IPS-NIHi11 (cell line): ENCODE measurements at places on chromosomes 13 and 19.

DNA sequence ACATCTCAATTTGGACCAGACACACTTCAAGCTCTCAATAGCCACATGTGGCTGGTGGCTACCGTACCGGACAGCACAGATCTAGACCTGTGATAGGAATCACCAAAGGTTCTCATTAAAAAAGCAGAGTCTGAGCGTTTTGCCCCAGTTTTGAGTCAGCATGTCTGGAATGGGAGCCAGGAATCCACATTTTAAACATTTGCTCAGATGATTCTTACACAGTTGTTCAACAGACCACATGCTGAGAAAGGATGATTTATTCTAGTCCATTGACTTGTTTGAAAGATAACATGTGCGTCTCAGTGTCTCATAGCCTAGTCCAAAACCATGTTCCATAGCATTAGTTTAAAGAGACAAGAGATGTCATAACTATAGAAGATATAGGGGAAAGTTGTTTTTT is 53.4 kb downstream of the FLT3 start:
- DNase-seq: no peak

DNA sequence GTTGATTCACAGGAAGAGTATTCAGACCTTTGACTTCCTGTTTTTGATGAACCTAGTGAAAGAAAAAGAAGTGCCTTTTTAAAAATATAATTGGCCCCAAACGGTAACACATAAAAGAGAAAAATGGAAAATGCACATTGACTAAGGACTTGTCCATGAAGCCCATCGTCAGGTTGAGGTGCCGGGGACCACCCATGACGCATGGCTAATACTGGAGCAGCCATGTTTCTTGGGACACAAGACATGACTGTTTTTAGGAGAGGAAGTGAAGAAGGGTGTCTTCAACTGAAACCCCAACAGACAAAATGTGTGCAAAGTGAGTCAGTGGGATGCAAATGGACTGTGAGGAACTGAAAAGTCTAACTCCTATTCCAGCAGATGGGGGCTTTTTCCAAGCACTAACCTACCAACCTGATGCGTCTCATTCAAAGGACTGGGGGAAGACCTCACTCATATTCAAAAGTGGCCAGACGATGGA is 459.4 kb downstream of the FOXO1 start:
- no peak for DNase-seq

- no peak for DNase-seq
Observed at GRCh38 chr13:72174549-72174948, 307.5 kb upstream of the DACH1 start.

GRCh38 chr13:45696610-45697226 is 5.4 kb upstream of the CBY2 start:
- DNase-seq: no peak

- DNase-seq: no peak
Observed at GRCh38 chr13:59144700-59145099, 1019.0 kb downstream of the DIAPH3 start.

DNA sequence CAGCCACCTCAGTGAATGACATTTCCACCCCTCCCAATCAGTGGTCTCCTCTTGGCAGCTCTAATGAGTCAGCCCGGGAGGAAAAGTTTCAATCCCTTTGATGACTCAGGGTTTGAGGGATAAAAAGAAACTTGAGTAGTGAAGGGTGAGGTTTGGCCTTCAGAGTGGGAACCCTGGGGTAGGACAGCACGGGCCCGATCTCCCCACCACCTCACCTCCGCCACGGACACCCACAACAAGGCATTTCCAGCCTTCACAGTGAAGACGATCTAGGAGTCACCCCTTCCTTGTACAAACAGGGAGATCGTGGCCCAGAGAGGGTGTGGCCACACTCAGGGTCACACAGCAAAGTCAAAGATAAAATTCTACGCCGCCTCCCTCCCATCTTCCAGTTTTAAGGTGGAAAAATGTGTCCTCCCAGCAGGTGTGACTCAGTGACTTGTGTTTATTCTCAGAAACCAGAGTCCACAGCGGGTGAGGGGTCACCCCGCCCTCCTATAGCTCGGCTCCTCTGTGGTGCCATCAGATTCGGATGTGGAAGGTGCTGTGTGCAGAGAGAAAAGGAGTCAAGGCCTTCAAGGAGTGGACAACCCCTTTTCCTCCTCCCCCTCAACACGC is 12.3 kb downstream of the CIB3 start:
- no peak for DNase-seq

- DNase-seq: no peak
Observed at GRCh38 chr13:41052441-41052840, 8.9 kb upstream of the WBP4 start.

DNA sequence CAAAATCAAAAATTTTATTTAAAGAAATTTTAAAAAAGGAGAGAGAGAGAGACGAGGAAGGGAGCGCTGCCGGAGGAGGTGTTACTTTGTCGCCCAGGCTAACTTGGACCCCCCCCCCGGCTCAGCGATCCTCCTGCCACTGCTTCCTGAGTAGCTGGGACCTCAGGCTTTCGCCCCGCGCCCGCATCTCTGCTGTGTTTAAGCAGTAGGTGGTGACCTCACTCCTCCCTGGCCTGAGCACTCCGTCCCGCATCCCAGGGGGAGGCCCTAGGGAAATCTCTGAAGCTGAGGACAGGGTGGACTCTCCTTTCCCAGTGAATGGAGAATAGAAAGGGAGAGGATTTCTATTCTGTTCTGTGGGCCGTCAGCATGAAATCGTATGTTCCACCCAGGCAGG is 485 bp upstream of the ZNF845 start:
- DNase-seq: peak; percentile 53

GRCh38 chr13:111916201-111916600 is 150.7 kb upstream of the SOX1 start:
- no peak for DNase-seq

DNA sequence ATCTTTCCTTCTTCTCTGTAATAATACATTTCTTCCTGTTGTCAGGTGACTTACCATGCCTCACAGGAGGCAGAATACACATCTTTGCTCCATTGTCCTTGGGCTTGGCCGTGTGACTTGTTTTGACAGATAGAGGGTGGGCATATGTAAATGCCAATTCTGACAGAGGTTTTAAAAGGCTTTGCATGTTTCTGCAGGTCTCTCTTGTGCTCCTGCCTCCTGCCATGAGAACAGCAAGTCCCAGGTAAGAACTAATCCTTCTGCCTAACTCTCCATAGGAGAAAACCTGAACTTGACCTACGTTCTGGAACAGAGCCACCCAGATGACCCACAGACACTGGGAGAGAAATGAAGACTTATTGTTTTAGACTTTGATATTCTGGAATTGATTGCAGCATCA is 88.7 kb upstream of the TNFSF11 start:
- DNase-seq: no peak

DNA sequence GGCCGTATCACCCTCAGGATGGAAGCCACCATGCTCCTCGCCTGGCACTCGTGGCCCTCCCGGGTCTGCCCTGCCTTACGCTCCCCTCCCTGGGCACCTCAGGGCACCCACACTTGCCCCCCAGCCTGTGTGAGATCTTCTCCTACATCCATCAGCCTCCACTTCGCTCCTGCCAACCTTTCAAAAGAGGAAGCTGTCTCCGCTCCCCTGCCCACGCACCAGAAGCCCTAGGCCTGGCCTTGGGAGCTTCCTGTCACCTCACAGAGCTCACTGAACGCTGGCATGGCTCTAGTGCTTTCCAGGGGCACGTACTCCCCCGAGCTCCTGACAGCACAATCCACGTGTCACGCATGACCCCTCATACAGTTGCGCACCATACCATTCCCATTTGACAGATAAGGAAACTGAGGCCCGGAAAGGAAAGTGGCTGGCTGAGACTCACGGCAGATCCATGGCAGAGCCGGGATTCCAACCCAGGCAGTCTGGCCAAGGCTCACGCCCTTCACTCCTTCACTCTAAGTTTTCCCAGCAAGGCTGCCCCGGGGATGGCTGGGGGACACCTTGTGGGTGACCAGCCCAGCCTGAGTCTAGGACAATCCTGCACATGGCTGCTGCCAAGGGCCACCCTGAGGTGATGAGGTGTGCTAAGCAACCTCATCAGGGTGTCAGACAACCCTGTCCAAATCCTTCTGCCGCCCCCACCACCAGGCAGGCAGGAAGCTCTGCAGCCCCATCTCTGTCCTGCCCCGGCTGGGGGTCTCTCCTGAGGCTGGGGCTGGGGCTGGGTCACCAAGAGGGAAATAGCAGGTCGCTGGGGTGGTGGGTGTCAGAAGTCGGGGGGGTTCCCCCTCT is 19.3 kb downstream of the PPP1R12C start:
- no peak for DNase-seq

DNA sequence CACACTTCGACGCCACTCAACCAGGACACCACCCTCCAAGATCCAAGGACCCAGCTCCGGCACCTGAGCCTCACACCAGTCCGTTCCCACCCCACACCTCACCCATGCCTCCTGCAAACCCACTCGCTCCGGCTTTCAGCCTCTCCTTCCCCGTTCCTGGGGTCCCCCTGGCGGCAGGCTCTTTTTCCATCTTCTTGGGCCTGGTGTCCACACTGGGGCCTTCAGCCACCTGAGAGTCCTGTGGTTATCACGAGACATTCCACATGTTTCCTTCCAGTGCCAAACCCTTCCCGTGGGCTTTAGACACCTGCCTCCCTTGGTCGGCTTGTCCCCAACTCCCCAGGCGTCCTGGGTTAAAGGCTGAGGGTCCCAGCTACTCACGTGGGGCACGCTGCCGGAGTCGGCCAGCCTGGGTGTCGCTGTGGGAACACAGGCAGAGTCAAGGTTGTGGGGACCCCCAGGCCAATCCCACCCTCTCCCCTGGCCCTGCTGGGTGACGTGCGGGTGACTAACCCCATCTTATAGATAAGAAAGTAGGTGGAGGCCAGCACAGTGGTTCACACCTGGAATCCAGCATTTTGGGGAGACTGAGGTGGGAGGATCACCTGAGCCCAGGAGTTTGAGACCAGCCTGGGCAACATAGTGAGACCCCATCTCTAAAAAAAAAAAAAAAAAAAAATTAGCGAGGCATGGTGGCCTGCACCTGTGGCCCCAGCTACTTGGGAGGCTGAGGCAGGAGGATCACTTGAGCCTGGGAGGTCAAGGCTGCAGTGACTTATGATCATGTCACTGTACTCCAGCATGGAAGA is 1.9 kb downstream of the JSRP1 start:
- DNase-seq: peak; percentile 71

- DNase-seq: peak; percentile 56
Observed at GRCh38 chr13:39047560-39047959, 9.3 kb downstream of the NHLRC3 start.

- no peak for DNase-seq
Observed at GRCh38 chr19:6362027-6362350, 658 bp downstream of the CLPP start.

GRCh38 chr13:77038907-77039480 is 12.0 kb upstream of the FBXL3 start:
- DNase-seq: no peak
